ENCODE measurements at places on chromosomes 11 and 22.

DNA sequence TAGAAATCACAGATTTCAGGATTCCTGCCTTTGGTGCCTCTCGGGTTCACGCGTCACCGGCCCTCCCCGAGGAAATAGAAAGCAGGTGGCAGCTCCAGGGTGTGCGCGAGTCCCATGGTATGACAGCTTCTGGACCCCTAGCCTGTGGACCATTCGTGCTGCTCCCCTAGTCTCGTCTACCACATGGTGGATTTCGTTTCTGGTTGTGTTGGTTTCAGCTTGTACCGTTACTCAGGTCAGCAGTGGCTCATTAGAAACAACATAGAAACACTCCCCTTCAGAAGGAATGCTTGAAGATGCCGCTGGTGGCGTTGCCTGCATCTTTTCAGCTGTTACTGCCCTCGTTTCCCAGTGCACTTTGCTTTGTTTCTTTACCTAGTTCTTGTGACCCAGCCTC lies 700 bp downstream of the TTC17 start:
- no peak for DNase-seq

GRCh38 chr22:49540913-49541692 lies 286.6 kb downstream of the BRD1 start:
- DNase-seq = no peak

DNA sequence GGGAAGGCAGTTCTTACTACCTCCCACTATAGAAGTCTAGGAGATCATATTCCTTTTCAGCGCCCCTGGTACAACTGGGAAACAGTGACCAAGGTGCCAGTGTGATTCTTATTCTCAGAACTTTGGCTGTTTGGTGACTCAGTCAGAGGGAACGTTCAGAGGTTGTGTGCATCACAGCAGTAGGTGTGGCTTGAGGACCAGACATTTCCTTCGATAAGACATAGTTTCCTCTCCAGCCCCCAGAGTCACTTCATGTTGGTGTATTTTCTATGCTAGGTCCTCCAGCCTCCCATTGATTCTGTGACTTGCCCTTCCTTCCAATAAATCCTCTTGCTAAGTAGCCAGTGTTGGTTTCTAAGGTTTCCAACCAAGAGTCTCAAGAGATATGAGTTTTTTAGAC lies 171.9 kb upstream of the MPPED2 start:
- DNase-seq = no peak

DNA sequence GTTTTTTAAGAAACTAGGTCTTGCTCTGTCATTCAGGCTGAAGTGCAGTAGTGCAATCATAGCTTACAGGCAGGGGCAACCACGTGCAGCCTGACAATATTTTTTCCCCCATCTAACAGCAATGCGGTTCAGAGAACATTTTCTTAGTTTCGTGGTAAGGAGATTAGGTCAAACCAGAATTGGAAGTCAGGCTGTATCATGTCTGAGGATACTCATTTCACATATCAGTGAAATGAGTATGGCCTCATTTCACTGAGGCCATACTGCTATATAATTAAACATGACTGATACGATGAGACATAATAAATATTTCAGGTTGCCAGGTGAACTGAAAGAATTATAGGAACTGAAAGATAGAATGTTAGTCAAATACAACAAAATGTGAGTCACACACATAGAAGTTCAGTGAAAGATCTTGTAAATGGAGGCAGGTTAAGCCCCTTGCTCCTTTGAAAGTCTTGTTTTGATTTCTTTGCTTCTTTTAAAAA lies 32.5 kb upstream of the IZUMO1R start:
- DNase-seq = no peak

DNA sequence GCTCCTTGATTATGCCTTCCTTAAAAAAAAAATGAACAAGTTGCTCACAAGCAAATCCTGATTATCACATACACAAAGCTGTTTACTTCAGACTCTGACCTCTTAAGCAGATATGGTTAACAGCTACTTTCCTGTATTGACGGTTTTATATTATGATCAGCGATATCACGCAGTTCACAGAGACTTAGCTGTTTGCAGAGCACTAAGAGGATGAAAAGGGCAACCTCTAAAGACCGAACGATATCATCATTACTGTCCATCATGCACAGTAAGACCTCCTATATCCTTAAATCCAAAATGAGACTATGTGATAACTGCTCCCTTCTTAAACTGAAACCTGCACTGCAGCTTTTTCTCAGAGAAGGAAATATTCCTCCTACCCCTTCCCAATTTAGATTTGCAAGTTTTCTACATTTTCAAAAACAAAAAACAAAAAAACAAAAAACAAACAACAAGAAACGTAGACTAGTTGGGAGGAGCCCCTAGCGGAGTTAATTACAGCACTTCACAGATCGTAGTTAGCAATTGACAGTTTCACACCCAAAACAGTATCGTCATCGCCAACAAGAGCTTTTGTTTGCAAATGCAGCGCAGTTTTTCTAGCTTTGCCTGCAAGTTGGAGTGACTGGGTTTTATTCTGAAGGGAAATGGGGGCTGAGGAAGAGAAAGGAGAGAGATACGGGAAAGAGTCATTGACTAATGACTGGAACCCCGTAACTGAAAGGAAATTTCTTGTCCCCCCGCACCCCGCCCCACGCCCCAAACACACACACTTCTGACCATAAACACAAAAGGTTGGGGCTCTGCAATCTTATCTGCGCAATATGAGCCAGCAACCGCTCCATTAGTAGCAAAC lies 1.2 kb downstream of the DDX6 start:
- DNase-seq = no peak
